H9 (cell line): ENCODE measurements at places on chromosomes 7 and 10. TPM values are rescaled to one million over a fixed set of nuclear protein-coding genes. Genes with fewer than 3 reads are reported as not detected.

ENO4 gene
- total RNA-seq = 0.18 and 0.26 TPM in 2 replicates

TMEM176B gene
- total RNA-seq = 0.26 and 0.85 TPM in 2 replicates

PNLIPRP3 gene
- total RNA-seq = not detected in 2 replicates

LRRTM3 gene
- 0.96 and 1.1 TPM in 2 replicates for total RNA-seq

GRCh38 chr7:137895301-137896221 is 48.8 kb upstream of the DGKI start:
- no peak for DNase-seq

DNA sequence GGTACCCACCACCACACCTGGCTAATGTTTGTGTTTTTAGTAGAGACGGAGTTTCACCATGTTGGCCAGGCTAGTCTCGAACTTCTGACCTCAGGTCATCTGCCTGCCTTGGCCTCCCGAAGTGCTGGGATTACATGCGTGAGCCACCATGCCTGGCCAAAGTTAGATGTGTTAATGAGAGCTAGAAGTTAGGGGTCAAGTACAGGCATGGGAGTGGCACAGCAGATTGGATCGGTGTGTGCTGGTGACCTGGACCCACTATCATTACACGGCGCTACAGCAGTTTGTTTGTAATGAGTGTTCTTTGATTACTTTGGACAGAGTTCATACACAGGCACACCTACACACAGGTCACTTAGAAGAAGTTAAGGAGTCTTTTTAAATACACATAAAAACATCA is 36.7 kb downstream of the DNAJB6 start:
- no peak for DNase-seq

- DNase-seq = no peak
These were observed 7.1 kb downstream of the UBE2D1 start for GRCh38 chr10:58341947-58342346.

DNA sequence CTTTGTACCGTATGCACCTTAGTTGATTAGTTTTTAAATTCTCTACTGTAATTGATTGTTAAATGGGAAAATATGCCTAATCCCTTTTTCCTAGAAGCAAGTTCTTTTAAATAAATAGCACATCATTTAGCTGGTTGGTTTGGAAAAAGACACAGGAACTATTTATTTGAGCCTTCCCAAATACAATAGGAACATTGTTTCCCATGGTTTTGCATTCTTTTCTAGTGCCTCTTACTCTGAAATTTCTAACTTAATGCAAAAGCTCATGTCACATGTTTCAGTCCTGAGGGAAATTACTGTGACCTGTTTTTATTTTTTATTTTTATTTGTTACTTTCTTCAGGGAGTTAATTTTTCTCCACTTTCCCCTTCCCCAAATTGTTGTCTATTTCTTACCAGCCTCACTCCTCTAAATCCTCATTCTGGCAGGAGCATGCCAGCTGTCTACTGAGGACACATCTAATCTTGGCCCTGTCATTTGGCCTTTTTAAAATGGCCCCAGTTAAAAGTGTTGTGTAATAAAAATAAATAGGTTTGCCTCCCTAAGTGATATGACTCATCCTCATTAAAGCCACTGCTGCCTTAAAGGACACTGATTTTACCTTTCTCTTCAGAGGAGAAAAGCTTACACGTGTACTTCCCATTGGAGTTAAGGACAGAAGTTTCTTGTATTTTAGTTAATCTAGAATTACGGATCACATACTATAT is 94.5 kb downstream of the PPP1R3A start:
- no peak for DNase-seq

- no peak for DNase-seq
These were observed 6.4 kb downstream of the ADCK2 start for GRCh38 chr7:140679186-140679585.

GRCh38 chr7:25180592-25180923 is 47.7 kb downstream of the NPVF start:
- no peak for DNase-seq
